ENCODE measurements at places on chromosomes 2 and 18. TPM values are rescaled to one million over a fixed set of nuclear protein-coding genes. Genes with fewer than 3 reads are reported as not detected.

Gene DSG1
- not detected for total RNA-seq

Gene ASXL3
- under 0.01 TPM for total RNA-seq

Gene PROM2
- total RNA-seq = not detected

Gene MC2R
- total RNA-seq = not detected

Gene PLA2R1
- 0.28 TPM for total RNA-seq

Gene TCF4
- 83.9 TPM for total RNA-seq

DNA sequence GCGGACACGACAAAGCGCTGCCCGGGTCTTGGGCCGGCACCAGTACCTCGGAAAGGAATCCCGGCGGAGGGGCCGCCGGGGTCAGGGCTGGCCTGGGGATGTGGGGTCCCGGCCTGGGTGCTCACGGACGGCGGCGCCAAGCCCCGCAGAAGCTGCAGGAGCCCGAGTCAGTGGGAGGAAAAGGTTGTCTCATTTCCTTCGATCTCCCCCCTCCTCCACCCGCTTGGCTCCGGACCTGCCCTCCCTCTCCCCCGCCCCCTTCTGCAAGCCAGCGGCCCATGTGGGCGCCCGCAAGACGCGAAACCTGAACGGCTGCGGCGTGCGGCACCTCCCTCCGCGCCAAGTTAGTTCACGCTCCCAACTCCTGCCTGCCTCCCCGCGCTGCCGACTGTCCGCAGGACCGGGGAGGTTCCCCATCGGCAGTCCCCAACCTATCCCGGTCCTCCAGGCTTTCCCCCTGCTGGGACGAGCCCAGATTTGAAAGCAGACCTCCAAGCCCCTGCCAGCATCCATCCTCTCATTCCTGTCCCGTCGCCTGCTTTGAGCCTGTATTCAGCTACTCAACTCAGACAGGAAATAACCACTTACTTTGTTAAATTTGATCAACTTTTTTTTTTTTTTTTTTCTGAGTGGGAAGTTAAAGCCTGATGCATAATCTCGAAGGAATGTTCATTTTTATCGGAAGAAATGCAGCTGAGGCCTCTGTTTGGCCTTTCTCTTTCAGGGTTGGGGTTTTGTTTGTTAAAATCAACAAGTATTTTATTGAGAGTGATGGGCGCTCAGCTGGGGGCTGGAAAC lies at the start of gene EVA1A:
TSS of gene EVA1A (minus strand) at position 172 of the 798 bp plus-strand sequence. CDS start 42,799 bp downstream, outside the sequence.
- no peaks in the 10 kb centered on the region for H3K27me3 ChIP-seq
- peak within 1 kb of the TSS; percentile 88 for H3K4me3 ChIP-seq
- peaks cover 13% of the 10 kb centered on the region for H3K4me1 ChIP-seq
- no peaks in the 10 kb centered on the region for H3K36me3 ChIP-seq
- peak; percentile 81 for DNase-seq
- H3K27ac ChIP-seq = peak within 1 kb of the TSS; percentile 99

DNA sequence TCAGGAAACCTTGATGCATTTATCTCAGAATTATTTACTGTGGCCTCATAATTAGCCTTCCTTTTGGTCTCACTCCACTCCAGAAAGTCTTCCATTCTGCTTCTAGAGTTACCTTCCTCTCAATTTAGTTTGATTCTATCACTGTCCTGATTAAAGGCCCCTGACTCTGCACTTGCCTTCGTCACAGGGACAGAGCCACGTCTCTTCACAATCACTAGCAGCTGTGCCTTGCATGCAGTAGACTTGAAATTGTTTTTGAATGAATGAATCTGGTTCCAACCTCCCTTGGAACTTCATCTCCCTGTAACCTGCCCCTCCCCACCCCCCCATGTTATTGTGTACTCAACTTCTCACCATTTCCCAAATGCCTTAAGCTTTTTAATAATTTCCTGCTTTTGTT lies 52.4 kb downstream of the OSBPL6 start:
- no peaks in the 10 kb centered on the region for H3K4me1 ChIP-seq
- H3K4me3 ChIP-seq = no peak overlapping the region
- H3K36me3 ChIP-seq = no peaks in the 10 kb centered on the region
- H3K27me3 ChIP-seq = no peaks in the 10 kb centered on the region
- DNase-seq = no peak
- no peak overlapping the region for H3K27ac ChIP-seq

DNA sequence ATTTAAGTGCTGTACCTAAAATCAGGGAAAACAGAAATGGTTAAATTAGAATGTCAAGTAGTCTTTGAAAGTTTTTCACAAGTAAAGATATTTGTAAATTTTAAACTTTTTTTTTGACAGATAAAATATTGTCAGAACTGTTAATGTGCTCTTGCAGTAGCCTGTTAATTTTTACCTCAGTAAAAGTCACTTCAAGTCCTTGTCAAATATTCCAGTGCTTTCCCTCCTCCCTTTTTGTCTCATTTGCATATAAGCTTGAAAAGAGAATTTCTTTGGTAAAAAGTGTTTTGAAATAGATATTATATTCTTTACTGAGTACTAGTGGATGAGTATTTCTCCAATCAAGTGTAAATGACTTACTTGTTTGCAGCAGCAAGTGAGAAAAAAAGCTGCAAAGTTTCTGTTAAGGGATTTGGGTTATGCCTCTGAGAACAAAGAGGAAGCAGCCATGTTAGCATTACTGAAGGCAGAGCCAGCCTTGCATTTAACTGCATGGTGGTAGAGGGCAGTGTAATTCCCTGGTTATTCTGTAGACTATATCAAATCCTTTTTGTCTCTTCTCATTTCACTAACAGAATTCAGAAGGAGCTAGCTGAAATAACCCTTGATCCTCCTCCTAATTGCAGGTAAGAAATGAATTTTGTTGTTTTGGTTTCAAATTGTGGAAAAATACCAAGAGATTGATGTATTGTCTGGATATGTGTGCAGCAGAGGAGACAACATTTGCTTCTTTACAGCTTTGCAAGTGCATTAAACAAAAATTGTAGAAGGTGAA lies 3.2 kb downstream of the UBE2E3 start:
- DNase-seq = peak; percentile 69
- no peaks in the 10 kb centered on the region for H3K27me3 ChIP-seq
- H3K4me1 ChIP-seq = 0 out of 2 replicates have a peak, but pooled peaks cover 7% of the 10 kb centered on the region
- H3K36me3 ChIP-seq = no peaks in the 10 kb centered on the region
- no peak overlapping the region for H3K27ac ChIP-seq

GRCh38 chr2:7800031-7800430 lies 881.8 kb upstream of the ID2 start:
- H3K27ac ChIP-seq = no peak overlapping the region
- no peaks in the 10 kb centered on the region for H3K27me3 ChIP-seq
- H3K4me1 ChIP-seq = no peaks in the 10 kb centered on the region
- H3K36me3 ChIP-seq = no peaks in the 10 kb centered on the region
- no peak overlapping the region for H3K4me3 ChIP-seq
- DNase-seq = no peak

DNA sequence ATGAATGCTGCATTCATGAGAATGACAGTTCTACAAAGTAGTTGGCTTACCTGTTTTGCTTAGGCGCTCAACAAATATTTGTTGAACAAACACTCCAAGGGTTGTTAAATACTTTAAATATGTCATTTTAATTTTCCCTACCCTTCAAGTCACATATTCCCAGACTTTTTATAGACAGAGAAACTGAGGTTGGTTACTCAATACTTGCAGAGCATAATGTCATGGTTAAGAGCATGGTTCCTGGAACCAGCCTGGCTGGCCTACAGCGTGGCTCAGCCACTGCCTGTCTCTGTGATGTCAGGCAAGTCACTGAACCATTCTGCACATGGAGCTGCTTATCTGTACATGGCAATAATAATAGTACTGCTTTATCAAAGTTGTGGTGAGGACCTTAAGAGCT lies 120.0 kb upstream of the STK17B start:
- H3K27me3 ChIP-seq = no peaks in the 10 kb centered on the region
- no peaks in the 10 kb centered on the region for H3K36me3 ChIP-seq
- no peak for DNase-seq
- H3K4me1 ChIP-seq = peaks cover 11% of the 10 kb centered on the region

DNA sequence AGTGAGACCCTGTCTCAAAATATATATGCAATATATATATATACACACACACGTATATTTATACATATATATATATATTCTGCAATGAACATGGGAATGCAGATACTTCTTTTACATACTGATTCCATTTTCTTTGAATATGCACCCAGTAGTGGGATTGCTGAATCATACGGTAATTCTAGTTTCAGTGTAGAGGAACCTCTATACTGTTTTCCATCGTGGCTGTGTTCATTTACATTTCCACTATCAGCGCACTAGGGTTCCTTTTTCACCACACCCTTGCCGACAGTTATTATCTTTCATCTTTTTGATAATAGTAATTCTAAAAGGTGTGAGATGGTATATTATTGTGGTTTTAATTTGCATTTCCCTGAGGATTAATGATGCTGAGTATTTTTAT lies 52.3 kb upstream of the SLC39A10 start:
- no peaks in the 10 kb centered on the region for H3K27me3 ChIP-seq
- DNase-seq = no peak
- no peaks in the 10 kb centered on the region for H3K36me3 ChIP-seq
- H3K4me3 ChIP-seq = no peak overlapping the region

GRCh38 chr2:28628987-28629386 lies 122.6 kb upstream of the PPP1CB start:
- peaks cover 29% of the 10 kb centered on the region for H3K4me1 ChIP-seq
- no peaks in the 10 kb centered on the region for H3K27me3 ChIP-seq
- no peak for DNase-seq
- H3K36me3 ChIP-seq = no peaks in the 10 kb centered on the region

GRCh38 chr2:166792808-166793207 lies 95.5 kb upstream of the XIRP2 start:
- no peaks in the 10 kb centered on the region for H3K36me3 ChIP-seq
- DNase-seq = no peak
- H3K4me1 ChIP-seq = no peaks in the 10 kb centered on the region
- H3K27ac ChIP-seq = no peak overlapping the region
- no peaks in the 10 kb centered on the region for H3K27me3 ChIP-seq
- no peak overlapping the region for H3K4me3 ChIP-seq

GRCh38 chr2:226057365-226057764 lies 657.9 kb downstream of the NYAP2 start:
- no peak overlapping the region for H3K27ac ChIP-seq
- H3K36me3 ChIP-seq = no peaks in the 10 kb centered on the region
- DNase-seq = no peak
- H3K27me3 ChIP-seq = no peaks in the 10 kb centered on the region
- peaks cover 2% of the 10 kb centered on the region for H3K4me1 ChIP-seq
- no peak overlapping the region for H3K4me3 ChIP-seq

GRCh38 chr2:27636766-27637165 lies 7.9 kb downstream of the GPN1 start:
- DNase-seq = peak; percentile 28
- H3K27ac ChIP-seq = no peak overlapping the region
- peaks cover 33% of the 10 kb centered on the region for H3K36me3 ChIP-seq
- H3K4me1 ChIP-seq = no peaks in the 10 kb centered on the region

GRCh38 chr18:8757396-8757997 lies 52.1 kb downstream of the MTCL1 start:
- H3K4me1 ChIP-seq = peaks cover 32% of the 10 kb centered on the region
- no peak overlapping the region for H3K4me3 ChIP-seq
- H3K36me3 ChIP-seq = peaks cover 42% of the 10 kb centered on the region

DNA sequence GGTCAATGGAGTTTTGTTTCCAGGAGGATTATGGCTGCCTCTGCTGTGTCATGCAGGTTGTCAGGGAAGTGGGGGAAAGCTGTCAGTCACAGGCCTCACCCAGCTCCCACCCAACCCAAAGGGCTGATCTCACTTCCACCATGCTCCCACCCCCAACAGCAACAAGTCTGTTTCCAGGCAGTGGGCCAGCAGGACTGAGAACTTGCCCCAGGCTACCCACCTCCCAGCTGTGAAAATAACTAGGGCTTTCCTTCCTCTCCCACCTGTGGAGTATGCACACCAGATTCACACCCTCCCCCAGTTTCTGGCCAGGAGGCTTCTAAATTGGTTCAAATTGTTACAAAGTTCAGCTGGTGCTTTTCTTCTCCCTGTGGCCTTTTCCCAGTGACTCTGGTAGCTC lies 95.6 kb upstream of the ACVR1 start:
- H3K27me3 ChIP-seq = no peaks in the 10 kb centered on the region
- H3K4me3 ChIP-seq = no peak overlapping the region
- H3K27ac ChIP-seq = no peak overlapping the region
- H3K36me3 ChIP-seq = no peaks in the 10 kb centered on the region
- no peaks in the 10 kb centered on the region for H3K4me1 ChIP-seq
- DNase-seq = no peak

DNA sequence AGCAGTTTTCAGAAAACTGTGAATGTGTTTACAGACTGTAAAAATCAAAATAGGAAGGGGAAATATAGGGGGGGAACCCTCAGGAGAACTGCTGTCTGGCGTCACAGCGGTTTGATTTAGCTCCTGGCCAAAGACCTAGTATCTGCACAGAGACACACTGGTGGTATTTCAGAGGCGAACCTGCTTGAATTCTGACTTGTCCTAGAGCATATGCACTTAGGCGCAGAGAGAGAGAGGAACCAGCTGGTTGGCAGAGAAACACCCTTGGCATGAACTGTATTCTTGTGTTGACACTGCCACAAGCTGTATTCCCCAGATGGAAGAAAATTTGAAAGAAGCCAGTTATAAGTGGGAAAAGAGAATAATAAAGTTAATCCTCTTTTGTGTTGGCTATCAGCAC lies 506.5 kb upstream of the NRP2 start:
- no peak overlapping the region for H3K27ac ChIP-seq
- H3K4me3 ChIP-seq = no peak overlapping the region
- H3K4me1 ChIP-seq = peaks cover under 1% of the 10 kb centered on the region
- H3K27me3 ChIP-seq = no peaks in the 10 kb centered on the region

DNA sequence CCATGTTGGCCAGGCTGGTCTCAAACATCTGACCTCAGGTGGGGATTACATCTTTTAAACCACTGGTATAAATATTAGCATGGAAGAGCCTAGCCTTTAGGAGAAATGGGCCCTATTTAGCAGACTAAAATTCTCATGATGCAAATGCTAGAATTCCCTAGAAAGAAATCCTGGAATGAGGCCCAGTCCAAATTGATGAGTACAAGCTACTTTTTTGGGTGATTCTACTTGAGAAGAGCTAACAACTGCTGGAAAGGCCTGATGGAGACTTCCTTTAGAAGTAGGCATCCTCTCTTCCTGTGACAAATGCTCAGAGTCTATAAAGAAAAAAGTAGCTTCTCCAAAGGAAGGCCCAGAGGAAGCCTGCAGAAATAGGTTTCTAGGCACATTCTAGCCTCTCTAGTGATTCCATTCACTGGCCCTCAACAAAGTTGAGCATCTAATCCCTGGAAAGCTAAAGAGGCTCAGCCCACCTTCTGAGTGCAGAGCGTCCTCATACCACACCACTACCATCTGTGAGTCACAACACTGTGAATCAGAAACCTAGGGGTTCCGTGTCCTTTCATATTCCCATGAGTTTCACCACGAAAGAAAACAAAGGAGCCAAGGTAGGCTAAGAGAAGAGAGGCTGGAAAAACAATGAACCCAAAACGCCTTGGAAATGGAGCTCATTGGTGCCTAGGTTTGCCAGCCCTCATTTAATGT lies 183.1 kb downstream of the C1D start:
- no peaks in the 10 kb centered on the region for H3K36me3 ChIP-seq
- H3K27ac ChIP-seq = no peak overlapping the region
- no peaks in the 10 kb centered on the region for H3K4me1 ChIP-seq
